ENCODE measurements at places on chromosomes 12 and 14.
A peak's percentile ranks its signal among the peaks of the same experiment; 100 is the strongest.

GRCh38 chr12:23729359-23729758 is 220.1 kb downstream of the SOX5 start:
- no peak for DNase-seq

- DNase-seq: no peak
These were observed 5.5 kb upstream of the DIO2 start for GRCh38 chr14:80216818-80217217.

DNA sequence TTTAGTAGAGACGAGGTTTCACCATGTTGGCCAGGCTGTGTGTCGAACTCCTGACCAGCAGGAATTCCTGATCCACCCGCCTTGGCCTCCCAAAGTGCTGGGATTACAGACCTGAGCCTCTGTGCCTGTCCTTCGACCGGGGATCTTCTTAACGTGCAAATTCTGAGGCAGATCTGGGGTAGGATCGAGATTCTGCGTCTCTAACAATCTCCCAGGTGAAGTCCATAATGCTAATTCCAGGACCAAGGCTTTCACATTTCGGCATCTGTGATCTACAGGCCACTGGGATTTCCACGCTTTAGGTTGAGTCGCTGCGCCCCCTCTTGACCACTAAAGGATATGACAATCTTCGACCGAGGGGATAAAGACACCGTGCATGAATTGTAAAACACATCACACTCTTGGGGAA is 24.8 kb downstream of the FOS start:
- DNase-seq: peak; percentile 35

- DNase-seq: no peak
These were observed 81.1 kb downstream of the ESR2 start for GRCh38 chr14:64213086-64213485.

DNA sequence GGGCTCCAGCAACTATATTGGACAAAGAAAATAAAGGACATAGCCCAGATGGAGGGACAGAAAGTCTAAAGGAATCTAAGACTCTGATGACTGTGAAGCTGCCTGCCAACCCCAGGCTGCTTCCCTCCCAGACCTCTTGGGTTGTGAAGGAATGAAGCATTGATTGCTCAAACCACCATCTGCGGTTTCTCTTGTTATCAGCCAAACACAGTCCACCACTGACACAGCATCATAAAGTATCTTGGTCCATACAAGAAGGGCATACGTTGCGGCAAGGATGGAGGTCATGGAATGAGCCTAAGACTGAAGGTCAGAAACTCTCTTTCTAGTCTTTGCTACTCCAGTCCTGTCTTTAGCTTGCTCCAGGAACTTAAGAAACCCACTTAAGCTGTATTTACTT is 58.5 kb upstream of the PLXNC1 start:
- DNase-seq: no peak

DNA sequence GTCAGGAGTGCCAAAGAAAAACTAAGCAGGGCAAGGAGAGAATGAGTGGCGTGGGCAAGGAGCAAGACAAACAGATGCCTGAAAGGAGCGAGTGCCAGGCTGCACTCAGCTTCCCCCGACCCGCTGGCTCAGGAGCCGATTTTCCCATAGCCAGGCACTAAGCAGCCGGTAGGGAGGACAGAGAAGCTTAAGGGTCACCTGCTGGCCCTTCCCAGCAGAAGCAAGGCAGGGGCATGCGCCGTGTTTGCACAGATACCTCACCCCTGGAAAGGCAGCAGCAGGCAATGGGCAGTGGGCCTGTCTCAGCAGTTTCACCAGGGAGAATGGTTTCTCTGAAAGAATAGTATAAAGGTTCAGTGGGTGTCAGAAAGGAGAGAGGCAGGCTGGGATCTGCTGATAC is 104.9 kb upstream of the FKBP4 start:
- no peak for DNase-seq

DNA sequence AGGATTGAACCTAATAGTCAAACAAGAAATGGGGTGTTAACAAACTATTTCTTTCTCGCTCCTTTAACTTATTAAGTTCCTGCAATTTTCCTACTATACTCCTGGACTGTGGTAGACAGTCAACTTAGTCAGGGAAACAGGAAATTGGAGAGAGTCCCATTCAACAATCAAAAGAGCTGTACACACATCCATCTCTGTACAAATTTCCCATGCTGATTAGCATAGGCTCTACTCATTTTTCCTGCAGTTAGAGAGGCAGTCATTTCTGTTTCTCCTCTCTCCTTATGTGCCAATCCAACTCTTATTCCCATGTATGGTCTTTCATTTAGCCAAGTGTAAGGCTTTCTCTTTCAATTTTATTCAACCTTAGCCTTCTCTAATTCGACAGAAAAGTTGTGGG is 1168.5 kb upstream of the FLRT2 start:
- no peak for DNase-seq

GRCh38 chr12:11695321-11695720 is 45.8 kb downstream of the ETV6 start:
- no peak for DNase-seq

DNA sequence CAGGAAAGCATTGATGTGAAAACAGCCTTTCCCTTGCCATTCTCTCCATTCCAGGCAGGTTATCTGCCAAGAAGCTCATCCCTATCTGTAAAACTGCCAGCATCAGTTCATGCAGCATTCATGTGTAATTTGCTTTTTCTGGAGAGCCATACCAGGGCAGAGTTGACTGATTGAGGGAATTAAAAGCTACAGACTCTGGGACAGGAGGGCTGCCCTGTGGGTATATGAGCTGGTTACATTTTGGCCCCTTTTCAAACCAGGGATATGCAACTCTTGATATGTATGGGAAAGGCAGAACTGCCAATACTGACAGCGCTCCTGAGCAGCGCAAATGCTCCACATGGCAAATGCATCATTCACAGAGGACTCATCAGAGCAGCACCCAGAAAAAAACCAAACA is 53.7 kb downstream of the SYT1 start:
- DNase-seq: no peak

DNA sequence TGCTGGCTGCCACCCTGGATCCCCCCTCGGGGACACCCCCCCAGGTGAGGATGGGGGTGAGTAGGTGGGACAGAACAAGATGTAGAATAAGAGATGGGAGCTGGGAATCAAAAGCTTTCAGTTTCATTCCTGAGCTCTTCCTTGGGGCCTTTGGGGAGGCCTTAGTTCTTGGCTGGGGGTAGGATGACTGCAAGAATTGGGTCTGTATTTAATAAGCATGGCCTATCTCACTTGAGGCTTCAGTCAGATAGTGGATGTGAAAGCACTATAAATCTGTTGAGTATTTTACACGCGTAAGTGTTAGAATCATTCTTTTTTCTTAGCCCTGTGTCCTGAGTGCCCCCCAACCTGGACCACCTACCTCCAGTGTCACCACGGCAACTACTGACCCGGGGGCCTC is 4.6 kb downstream of the MBD6 start:
- DNase-seq: no peak

- DNase-seq: no peak
These were observed 15.7 kb downstream of the SGPP1 start for GRCh38 chr14:63712123-63712522.

- no peak for DNase-seq
These were observed 84.7 kb downstream of the NTF3 start for GRCh38 chr12:5516371-5517241.

GRCh38 chr12:131129839-131130238 is 176.1 kb downstream of the ADGRD1 start:
- no peak for DNase-seq

- DNase-seq: no peak
These were observed 127.0 kb upstream of the SSTR1 start for GRCh38 chr14:38080696-38081095.

DNA sequence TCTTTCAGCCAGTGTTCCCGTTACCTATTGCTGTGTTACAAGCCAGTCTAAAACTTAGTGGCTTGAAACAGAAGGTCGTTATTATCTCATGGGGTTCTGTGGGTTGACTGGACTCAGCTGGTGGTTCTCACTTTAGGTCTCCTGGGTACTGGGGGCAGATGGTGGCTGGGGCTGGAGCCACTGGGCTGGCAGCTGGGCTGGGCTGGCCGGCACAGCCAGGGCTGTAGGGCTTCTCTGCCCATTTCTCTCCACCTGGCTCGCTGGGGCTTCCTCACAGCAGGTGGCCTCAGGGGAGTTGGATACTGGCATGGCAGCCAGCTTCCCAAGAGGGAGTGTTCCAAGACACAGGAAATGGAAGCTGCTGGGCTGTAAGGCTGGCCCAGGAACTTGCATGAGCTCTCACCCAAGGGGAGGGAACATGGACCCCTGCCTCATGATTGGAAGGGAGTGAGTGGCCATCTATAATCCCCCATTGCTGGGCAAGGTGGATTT is 27.0 kb downstream of the TUNAR start:
- DNase-seq: no peak

- no peak for DNase-seq
These were observed 87.4 kb downstream of the B4GALNT3 start for GRCh38 chr12:546920-547845.

Data from SHP77 treated with DMSO at 0.1 percent for 48 hours (cell line).